Stimulated activated CD4-positive, alpha-beta T cell treated with anti-CD3 and anti-CD28 coated beads, Interleukin-2, amount 100 ng/mL, for 48 hours (primary cell): ENCODE measurements at places on chromosomes 11 and 22.
A peak's percentile ranks its signal among the peaks of the same experiment; 100 is the strongest.

- no peak for DNase-seq
These were observed at the start of gene FCHSD2 for GRCh38 chr11:73142128-73142377. FCHSD2 (minus strand) TSS chr11:73142318; CDS start chr11:73141877, 441 bp downstream.

DNA sequence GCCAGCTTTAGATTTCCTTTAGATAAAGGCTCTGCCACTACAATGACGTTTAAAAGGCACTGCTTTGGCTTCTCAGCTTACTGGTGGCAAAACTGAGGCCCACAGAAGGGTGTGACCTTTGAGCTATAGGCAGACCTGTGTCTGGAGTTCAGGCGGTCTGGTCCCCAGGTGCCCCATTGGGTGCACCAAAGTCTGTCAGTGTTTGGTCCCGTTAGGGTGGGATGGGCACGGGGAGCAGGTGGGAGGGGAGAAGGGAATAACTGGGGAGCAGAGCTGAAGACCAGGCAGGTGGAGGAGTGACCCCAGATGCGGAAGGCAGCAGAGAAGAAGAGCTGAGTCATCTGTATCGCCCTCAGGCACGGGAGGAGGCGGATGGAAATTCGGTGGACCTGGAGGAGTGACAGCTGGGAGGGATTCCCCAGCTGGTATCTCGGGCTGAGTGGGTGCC lies 45.3 kb upstream of the GCAT start:
- no peak for DNase-seq

DNA sequence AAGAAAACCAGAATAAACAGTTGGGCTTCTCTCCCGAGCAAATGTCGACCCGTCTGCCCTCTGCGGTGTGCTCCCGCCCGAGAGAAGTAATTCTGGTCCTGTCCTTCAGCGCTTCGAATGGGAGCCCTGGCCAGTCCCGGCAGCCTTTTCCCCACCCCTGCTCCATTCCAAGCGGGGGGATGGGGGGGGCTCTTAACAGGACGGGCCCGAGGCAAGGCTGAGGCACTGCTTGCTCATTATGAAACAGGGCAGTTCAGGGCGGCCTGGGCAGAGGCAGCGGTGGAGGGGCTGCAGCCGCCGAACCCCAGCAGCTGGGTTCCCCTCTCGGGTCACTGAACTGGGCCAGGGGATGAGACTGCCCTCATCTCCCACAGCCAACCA lies 9.1 kb downstream of the BACE1-AS start:
- DNase-seq = no peak

- no peak for DNase-seq
These were observed 33.0 kb downstream of the TPST2 start for GRCh38 chr22:26556904-26557303.

GRCh38 chr11:95085117-95085816 lies 4.4 kb upstream of the ENDOD1 start:
- DNase-seq = no peak

DNA sequence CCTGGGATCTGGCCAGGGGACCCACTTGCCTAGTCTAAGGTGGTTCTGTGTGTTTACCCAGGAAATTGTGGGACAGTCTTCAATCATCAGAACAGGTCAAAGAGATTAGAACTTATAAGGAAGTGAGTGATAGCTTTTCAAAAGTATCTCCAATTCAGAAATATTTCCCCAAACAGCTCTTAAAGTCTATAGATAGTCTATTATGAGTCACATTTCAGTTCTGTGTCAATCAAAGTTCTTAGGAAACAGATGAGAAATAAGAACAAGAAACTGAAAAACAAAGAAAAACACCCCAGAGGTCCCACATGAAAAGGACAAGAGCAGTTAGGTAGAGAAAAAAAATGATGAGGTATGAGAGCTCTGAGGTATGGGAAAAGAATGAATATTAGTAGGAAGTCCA lies 381.4 kb upstream of the MPPED2 start:
- no peak for DNase-seq

DNA sequence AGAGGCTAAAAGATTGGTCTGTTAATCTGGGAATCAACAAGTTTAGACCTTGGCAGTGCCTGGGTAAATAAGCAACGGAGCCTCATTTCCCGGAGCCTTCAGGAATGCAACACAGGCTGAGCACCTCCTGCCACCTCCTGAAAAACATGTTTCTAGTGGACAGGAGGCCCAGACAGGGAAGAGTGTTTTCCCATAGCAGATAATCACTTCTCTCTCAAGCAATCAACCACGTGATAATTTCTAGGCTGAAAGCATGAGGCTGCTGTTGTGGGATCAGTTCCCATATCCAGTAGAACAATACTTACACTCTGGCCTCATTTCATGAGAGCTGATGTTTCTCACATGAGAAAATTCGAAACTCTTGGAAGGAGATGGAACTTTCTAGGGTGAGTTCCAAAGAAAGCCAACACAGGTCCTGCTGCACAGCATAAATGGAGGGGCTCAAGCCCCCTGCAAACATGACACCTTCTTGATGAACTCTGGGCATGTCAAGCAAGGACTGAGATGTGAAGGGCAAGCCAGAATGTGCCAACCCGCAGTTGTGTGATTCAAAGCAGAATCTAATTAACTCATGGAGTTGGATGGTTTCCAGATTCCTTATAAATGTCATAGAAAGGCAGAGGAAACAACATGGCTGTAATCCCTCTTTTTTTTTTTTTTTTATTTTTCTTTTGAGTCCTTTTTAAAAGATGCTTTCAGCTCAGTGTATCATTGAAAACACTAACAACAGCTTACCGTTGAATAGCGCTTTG lies 228.5 kb upstream of the SESN3 start:
- DNase-seq = no peak

DNA sequence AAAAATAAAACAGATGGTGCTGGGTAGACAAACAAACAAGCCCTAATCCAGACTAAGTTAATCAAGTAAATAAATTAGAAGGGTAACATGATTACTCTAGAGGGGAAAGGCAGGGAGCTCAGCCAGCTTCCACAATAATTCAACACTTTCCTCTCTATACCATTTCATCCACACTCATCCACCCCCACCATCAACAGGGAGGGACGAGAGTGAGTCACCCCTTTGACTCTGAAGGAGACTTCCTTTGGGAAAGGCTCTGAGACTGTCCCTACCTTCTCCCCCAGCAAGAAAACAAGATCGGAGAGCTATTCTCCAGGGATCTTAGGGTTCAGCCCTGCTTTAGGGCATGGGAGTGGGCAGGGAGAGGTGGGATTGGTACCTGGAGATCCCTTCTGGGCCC lies 33.1 kb downstream of the TRIM66 start:
- DNase-seq = no peak

DNA sequence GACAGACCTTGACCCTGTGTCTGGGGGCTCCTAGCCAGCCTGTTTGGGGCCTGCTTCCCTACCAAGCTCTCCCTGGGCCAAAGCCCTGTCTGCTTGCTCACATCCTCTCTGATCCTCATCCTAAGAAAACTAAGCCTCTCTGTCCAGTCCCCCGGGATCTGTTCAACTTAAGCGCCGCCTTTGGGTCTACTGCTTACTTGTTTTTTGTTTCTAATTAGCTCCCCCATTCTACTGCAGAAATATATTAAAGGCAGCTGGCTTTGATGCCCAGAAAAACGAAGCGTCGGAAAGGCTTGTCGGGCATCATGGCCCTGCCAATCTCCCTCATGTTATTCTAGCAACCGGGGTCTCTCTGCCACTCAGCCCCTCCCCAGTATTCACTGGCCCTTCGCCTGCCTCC lies 3.4 kb downstream of the DSCAML1 start:
- DNase-seq = no peak

- no peak for DNase-seq
These were observed 547 bp downstream of the TUBA8 start for GRCh38 chr22:18110954-18111758.

DNA sequence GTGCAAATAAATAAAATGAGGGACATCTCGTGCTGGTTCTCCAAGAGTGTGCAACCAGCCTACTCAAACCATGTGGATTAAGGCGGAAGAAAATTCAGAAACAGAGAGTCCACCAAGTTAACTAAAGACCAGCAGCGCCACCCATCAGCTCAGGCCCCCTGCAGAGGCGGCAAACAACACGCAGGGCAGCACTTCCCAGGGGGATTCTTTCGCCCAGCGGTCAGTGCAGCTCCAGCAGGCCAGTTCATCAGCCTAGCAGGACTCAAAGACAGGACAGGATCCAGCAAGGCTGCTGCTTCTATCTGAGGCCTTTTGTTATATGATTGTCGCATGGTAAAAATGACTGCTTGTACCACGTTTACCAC lies 51.7 kb downstream of the PACSIN2 start:
- DNase-seq = no peak

- no peak for DNase-seq
These were observed 19.5 kb upstream of the IGLL5 start for GRCh38 chr22:22867996-22868715.

GRCh38 chr11:123584186-123584585 lies 70.2 kb downstream of the SCN3B start:
- DNase-seq = no peak

GRCh38 chr11:130771708-130772107 lies 144.6 kb downstream of the SNX19 start:
- no peak for DNase-seq

GRCh38 chr11:95373241-95373640 lies 142.2 kb upstream of the SESN3 start:
- no peak for DNase-seq

- DNase-seq = no peak
These were observed 34.3 kb downstream of the SCUBE1 start for GRCh38 chr22:43308836-43309235.

GRCh38 chr11:95084509-95084908 lies 5.1 kb upstream of the ENDOD1 start:
- DNase-seq = peak; percentile 33

- no peak for DNase-seq
These were observed 130.7 kb downstream of the FEZ1 start for GRCh38 chr11:125365196-125365931.

DNA sequence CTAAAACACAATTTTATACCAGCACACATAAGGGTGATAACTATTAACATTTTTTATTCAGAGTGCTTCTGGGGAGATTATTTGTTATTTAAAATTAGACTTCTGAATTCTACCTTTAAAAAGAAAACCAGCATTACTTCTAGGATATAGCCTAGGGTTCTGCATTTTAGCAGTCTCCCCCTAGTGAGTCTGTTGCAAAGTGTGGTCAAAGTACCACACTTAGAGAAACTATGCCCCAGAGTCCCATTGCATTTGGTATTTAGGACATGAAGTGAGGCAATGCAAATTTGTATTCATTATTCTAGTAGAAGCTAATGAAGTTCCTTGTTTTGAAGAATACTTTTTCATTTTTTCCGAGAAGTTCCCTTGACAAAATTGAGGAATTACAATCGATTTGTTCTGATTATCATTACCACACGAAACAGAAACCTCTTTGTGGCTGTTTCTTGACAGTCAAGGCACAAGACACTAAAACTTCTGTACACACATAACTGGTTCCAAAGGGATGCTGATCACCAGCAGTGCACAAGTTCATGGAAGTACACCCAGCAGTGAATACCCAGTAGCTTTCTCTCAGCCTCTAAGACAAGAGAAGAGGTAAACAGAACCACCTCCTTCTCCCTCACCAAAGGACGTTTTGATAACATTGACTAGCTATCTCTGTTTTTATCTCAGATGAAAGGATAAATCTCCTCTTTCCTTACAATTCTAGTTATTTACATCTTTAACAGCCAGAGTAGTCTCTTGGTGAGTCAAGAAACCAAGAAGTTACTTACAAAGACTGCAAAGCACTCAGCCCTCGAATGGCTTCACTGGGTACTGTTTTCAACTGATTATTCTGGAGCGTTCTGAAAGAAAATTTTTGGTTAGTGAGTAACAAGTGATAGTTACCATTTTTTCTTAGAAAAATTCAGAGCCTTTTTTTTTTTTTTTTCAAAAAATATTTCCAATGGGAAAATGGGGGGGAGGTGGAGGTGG lies 27.6 kb upstream of the CCDC34 start:
- DNase-seq = no peak
